ENCODE measurements at places on chromosomes 16 and 17.
A peak's percentile ranks its signal among the peaks of the same experiment; 100 is the strongest.

- peaks cover 7% of the 10 kb centered on the region for H3K4me1 ChIP-seq
- H3K36me3 ChIP-seq: no peaks in the 10 kb centered on the region
- DNase-seq: peak; percentile 29
- no peak overlapping the region for H3K27ac ChIP-seq
Measured at GRCh38 chr17:73546770-73547536, 97.3 kb downstream of the SDK2 start.

DNA sequence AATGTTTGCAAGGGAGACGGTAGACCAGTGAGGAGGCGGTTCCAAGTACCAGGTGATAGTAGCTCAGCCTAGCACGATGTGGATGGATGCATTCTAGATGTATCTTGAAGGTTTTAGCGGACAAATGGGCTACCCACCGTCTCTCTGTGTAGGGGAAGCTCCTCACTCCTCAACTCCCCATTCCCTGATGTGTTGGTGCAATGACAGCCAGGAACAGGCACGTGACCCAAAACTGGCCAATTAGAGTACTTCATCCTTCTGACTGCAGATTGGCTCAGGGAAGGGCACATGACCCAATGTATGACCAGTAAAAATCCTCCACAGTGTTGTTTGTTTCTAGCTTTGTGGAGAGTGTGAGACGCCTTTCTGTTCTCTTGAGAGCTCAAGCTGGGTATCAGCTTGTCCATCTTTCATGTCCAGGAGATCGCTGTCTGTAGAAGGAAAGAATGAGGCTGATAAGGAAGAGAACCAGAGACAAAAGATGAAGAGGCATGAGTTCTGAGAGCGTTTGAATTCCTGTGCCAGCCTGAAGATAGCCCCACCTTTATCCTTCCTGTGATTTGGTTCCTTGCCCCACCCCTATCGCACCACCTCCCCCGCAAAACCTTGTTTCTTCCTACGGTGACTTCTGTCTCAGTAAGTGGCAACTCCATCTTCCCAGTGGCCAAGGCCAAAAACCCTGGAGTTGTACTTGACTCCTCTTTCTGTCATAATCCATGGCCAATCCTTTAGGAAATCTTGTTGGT lies 2.3 kb upstream of the BORCS6 start:
- peak overlapping the region; percentile 56 for H3K4me3 ChIP-seq
- H3K27ac ChIP-seq: peak overlapping the region; percentile 88
- peak; percentile 92 for DNase-seq

DNA sequence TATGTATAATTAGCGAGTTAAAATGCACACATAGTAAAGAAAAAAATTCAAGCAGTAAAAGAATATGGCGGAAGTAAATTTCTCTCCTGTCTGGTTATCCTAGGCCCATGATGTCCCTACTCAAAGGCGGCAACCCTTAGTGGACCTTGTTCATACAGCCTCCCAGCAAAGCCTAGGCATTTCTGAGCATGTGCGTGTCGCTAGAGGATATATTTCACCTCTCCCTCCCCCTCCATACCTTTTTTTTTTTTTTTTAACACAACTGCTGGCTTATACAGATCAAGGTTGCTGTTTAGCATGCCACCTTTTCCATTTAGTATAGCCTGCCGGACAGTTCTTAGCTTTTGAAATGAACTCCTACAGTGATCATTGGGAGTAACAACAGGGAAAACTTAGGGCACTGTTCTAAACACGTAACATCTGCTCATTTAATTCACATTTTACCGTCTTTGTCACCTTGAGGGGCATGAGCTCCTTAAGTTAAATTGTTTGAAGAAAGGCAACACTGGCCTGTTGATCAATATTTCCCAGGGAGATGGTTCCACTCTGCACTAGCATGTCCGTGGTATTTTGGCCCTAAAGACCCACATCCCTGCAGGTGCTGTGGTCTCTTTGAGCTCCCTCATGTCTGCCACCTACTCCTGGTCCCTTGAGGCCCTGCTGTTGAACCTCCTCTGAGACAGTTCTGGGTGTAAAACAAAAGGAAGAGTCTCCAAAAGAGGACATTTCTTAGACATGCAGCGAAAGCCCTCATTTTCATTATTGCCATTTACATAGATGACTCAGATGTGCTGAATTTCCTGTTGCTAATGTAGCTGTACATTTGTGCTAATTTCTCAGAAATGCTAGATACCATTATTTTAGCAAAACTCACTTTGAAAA lies 4.1 kb upstream of the TNFRSF13B start:
- H3K27ac ChIP-seq: no peak overlapping the region
- no peak overlapping the region for H3K4me3 ChIP-seq
- H3K36me3 ChIP-seq: no peaks in the 10 kb centered on the region
- H3K4me1 ChIP-seq: no peaks in the 10 kb centered on the region
- H3K27me3 ChIP-seq: peaks cover 10% of the 10 kb centered on the region

DNA sequence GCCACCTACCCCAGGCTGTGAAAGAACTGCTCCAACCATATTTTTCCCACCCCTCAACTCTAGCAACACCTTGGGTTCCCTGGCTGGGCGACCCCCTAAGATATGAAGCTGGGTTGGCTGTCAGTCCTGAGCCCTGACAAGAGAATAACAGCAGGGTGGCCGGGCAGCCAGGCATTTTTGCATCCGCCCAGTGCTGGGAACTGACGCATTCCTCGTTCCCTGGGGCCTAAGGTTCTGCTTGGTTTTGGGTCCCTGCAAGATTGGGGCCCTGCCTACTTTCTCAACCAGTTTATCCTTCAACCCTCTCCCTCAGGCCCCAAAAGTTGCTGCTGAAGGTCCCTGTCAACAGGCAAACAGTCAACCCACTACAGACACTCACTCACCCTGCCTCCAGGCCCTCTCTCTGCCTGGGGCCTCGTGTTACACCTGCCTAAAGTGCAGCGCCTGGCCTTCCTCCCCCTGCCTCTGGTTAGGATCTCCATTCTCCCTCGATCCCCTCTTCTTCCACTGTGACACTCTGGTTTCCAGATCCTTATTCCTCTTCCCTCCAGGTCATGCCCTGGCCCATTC lies 151.5 kb downstream of the STX8 start:
- H3K27ac ChIP-seq: no peak overlapping the region
- no peaks in the 10 kb centered on the region for H3K4me1 ChIP-seq
- H3K36me3 ChIP-seq: no peaks in the 10 kb centered on the region
- DNase-seq: no peak

DNA sequence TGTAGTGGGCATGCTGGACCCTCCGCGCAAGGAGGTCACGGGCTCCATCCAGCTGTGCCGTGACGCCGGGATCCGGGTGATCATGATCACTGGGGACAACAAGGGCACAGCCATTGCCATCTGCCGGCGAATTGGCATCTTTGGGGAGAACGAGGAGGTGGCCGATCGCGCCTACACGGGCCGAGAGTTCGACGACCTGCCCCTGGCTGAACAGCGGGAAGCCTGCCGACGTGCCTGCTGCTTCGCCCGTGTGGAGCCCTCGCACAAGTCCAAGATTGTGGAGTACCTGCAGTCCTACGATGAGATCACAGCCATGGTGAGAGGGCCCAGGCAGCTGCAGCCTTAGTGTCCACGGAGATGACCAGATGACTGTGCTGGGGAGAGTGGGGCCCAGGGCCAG lies 22.3 kb downstream of the ATP2A1 start:
- DNase-seq: no peak
- H3K36me3 ChIP-seq: no peaks in the 10 kb centered on the region
